Right renal cortex interstitium (tissue), 3 donors: ENCODE measurements at places on chromosomes 4 and X.

- DNase-seq = no peak
Measured at GRCh38 chrX:108426262-108426661, 12.0 kb downstream of the COL4A6 start.

DNA sequence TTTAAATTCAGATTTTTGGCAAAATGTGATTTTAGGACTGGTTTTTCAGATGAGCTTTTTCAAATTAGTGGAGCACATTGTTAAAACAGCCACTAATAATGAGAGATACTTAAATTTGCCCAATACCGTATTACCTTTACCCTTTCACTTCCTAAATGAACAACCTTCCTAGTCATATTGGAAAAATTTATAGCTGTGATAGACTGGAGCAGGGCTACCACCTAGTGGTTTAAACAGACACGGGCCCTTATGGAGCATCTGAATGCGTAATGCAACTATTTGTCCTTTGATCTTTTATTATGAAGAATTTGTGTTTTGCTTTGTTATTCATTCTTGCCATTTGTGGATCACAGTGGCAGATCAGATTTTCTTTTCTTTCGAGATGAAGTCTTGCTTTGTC is 72.7 kb downstream of the KDM6A start:
- DNase-seq = no peak

GRCh38 chr4:176413171-176413570 is 93.4 kb downstream of the SPCS3 start:
- no peak for DNase-seq

GRCh38 chr4:119715490-119716445 is 87.2 kb upstream of the PDE5A start:
- DNase-seq = no peak

DNA sequence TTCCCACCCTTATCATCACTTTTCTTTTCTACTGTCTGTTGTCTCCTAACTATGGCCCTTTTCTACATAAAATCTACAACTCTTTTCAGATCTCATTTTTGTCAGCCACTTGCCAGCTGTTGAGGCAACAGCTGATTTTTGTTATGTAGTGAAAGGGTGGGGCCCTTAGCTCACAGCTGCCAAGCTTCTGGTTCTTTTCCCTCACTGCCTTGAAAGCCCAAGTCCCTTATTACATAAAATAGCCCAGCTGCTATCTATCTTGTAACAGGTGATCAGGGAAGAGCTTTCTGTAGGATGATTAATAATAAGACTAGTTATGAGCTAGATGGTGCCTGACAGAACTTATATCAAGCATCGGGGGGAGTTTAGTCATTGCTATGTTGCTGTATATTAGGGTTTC is 45.9 kb downstream of the ADGRL3 start:
- DNase-seq = peak; percentile 18

DNA sequence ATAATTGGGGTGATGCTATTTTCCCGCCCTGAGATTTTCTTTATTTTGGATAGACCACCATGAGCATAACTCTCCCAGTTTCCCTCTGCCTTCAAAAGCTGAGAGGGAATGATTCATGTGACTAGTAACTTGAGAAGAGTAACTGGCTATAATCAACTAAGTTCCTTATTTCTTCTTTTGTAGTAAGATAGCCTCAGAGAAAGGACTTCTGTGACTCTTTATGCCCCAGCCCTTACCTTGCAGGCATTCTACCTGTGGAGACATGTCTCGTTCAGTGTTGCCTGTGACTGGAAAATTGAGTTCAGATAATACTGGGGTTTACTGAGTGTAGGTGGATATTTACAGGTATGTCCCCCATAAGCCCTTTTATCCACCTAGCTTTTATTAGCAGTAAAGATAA is 715.4 kb upstream of the HS3ST1 start:
- DNase-seq = no peak
